ENCODE measurements at places on chromosomes 13 and 19.

GRCh38 chr19:45047188-45047797, 8.4 kb downstream of the CLASRP start:
- DNase-seq, result no peak

DNA sequence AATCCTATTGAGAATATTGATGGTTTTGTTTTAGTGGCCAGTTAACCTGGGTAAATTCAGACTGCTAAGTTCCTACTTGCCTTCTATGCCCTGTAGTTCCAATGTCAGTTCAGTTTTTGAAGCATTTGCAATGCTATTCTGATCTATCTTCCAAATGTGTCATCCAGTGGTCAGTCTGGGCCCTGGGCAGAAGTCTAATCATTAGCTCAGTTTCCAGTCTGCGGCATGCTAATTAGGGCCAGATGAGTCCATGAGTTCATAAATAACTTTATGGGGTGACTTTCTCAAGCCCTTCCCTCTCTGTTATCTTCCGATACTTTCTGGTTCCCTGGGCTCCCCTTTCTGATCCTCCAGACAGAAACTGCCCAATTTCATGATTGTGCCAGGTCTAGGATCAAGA, 32.7 kb downstream of the FAM187B start:
- DNase-seq, result no peak

GRCh38 chr19:2549701-2550191, 73.8 kb downstream of the GADD45B start:
- no peak for DNase-seq

DNA sequence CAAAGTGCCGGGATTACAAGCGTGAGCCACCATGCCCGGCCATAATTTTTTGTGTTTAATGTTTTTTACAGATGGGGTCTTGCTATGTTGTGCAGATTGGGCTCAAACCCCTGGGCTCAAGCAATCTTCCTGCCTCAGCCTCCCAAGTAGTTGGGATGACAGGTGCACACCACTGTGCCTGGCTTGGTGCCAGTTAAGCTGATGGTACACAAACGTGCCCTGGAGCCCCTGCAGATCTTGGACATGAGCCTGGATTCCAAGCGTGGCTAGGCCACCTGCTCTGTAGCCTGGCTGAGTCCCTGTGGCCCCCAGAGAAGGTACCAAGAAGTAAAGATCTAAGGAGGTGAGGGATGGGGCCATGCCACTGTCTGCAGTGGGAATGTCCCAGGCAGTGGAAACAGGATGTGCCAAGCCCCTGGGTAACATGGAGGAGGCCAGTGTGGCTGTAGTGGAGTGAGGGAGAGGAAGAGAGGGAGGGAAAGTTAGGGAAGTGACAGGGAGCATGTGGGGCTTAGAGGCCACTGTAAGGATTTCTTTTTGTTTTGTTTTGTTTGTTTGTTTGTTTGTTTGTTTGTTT, 7.0 kb downstream of the PRODH2 start:
- no peak for DNase-seq

GRCh38 chr13:43776006-43776405, 10.8 kb downstream of the ENOX1 start:
- DNase-seq, result no peak

DNA sequence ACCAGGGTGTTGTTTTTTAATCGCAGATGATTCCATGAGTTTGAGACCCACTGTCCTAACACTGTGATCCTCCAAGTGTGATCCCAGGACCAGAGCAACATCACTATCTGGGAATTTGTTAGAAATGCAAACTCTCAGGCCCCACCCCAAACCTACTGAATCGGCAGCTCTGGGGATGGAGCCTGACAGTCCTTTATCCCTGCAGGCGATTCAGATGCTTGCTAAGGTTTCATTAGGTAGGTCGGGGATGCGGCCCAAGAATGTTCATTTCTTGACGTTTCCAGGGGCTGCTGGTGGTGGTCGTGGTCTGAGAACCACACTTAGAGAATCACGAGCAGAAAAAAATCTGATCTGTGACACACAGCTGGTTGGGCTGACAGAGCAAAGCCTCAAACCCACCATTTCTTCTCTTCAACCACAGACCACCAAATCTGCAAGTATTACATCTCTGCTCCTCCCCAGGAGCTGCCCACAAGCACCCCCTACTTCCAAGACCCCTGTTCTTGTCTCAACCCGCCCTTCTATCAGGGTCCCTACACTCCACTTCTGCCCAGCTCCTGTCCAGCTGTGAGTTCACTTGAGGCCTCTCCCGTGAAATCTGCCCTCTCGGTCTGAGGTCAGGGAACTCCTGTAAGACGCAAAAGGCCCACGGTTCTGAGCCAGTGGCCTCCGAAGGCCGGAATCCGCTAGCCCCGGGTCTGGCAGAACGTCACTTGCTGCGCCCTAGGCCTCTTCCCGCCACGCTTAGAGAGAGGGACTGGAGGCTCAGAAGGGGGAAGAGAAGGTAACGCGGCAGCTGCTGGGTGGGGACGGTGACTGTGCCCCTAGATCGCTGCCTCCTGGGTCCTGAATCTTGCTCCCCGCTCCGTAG, 1.1 kb upstream of the FARP1 start:
- peak; percentile 52 for DNase-seq

DNA sequence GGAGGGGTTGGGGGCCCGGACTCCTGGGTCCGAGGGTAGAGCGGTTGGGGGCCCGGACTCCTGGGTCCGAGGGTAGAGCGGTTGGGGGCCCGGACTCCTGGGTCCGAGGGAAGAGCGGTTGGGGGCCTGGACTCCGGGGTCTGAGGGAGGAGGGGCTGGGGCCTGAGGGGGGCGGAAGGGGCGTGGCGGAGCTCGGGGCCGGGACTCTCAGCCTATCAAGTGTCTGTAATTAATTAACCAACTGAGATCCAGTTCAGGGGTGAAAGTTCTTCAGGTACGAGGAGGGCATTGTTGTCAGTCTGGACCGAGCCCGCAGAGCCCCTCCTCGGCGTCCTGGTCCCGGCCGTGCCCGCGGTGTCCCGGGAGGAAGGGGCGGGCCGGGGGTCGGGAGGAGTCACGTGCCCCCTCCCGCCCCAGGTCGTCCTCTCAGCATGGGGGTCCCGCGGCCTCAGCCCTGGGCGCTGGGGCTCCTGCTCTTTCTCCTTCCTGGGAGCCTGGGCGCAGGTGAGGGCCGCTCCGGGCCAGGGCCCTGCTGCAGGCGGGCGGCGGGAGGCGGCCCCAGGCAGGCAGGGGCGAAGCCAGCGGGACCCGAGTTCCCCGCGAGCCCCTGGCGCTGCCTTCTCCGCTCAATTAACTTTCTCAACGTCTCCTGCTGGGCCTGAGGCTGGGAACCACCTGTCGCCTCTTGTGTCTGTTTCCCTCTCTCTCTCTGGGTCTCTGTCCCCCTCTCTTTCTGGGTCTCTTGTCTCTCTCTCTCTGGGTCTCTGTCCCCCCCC, 697 bp downstream of the FCGRT start:
- DNase-seq, result peak; percentile 62

GRCh38 chr13:99056381-99057014, 78.6 kb upstream of the DOCK9 start:
- no peak for DNase-seq

DNA sequence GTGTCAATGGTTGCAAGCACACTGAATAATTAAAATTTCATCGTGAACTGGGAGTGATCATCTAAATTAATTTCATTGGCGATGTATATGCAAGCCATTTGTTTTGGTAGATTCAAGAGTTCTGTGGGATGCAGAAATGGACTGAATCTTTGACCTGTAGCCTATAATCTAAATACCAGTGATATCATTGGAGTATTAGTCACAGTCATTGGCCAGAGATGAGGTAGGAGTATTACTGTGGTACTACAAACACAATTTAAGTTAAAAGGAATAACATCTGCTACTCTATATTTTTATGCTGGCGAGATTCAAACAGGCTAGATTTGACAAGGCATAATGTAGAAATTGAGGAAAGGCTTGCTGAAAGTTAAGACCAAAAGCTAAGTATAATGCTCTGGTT, 14.0 kb downstream of the FRY start:
- no peak for DNase-seq

- DNase-seq, result no peak
Observed at GRCh38 chr19:41321204-41321599, 11.2 kb downstream of the CCDC97 start.

DNA sequence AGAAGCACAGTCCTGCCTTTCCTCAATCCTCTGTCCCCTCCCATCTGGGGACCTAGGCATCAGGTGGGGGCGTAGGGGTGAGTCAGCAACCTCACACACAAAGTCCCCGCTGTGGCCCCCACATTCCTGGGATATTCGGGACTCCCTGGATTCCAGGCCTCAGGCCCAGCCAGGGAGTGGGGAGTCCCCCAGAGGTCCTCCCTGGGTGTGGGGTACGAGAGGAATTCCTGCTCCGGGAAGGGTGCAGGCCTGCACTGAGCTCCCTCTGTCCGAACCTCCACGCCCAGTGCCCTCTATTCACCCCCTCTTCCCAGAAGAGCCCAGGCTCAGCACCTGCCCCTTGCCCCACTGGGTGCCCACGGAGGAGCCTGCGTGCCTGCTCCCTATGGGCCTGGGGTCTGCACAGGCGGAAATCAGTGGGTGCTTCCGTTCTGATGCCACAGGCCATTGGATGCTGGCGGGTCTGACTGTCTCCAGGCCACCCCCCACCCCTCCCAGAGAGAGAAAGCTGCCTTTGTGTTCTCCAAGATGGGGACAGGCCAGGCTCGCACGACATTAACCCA, 3.4 kb downstream of the CADM4 start:
- DNase-seq, result no peak

- no peak for DNase-seq
Observed at GRCh38 chr13:85544756-85545155, 254.5 kb downstream of the SLITRK6 start.

DNA sequence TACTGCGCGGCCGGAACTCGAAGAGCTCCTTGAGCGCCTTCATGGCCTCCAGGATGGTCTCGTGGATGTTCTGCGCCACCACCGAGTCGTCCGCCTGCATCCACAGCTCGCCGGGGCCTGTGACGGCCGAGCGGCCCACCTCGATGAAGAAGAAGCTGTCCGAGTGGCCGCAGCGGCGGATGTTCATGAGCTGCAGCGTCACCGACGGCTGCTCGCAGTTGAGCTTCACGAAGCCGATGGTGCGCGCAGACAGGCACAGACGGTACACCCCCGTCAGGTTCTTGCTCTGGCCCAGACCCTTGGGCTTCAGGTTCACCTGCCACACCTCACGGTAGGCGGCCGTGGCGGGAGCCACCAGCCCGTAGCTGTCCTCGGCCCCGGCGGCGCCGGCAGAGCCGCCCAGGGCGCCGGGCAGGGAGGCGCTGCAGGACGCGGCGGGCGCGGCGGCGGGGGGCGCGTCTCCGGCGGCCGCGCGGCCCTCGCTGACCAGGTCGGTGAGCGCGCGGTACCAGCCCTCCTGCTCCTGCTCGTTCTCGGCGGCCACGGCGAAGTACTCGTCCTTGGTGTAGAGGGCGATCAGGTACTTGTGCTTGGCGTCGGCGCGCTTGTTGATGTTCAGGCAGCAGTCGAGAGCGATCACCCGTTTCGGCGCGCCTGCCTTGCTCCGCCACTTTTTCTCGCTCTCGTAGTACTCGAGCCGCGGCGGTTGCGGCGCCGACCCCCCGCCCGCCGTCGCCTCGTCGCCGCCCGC, 1.1 kb downstream of the IRS2 start:
- peak; percentile 36 for DNase-seq

GRCh38 chr19:18778826-18779495, 12.1 kb downstream of the COMP start:
- DNase-seq, result no peak

GRCh38 chr13:100306434-100306999, 217.6 kb downstream of the PCCA start:
- DNase-seq, result no peak
